ENCODE measurements at places on chromosomes 2 and 18.

GRCh38 chr2:99104006-99104405 lies 37.5 kb upstream of the C2orf15 start:
- H3K36me3 ChIP-seq: peaks cover 36% of the 10 kb centered on the region
- H3K4me3 ChIP-seq: no peak overlapping the region
- H3K27me3 ChIP-seq: peaks cover 4% of the 10 kb centered on the region
- H3K4me1 ChIP-seq: no peaks in the 10 kb centered on the region
- DNase-seq: no peak

GRCh38 chr2:37892436-37893114 lies 32.5 kb upstream of the RMDN2 start:
- no peak overlapping the region for H3K27ac ChIP-seq
- H3K27me3 ChIP-seq: peaks cover 7% of the 10 kb centered on the region
- no peaks in the 10 kb centered on the region for H3K36me3 ChIP-seq
- no peak for DNase-seq
- H3K4me1 ChIP-seq: peaks cover 23% of the 10 kb centered on the region
- no peak overlapping the region for H3K4me3 ChIP-seq

DNA sequence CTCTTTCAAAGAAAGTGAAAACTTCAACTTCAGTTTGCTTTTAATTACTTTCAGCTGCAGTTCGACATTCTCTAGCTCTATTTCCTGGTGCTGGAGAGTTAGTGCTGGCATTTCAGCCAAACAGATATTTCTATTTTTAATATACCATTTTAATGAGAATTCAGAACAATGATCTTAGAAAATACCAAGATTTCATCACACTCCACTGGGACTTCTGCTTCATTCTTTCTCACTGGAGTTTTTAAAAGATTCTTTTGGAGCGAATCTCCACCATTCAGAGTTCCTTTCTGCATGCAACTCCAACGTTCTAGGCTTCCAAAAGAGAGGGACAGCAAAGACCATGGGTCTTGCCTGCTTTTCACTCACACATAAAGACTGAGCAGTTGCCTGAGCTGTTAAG lies 94.2 kb downstream of the CABLES1 start:
- H3K27ac ChIP-seq: no peak overlapping the region
- H3K4me1 ChIP-seq: peaks cover 51% of the 10 kb centered on the region
- peaks cover 3% of the 10 kb centered on the region for H3K27me3 ChIP-seq

DNA sequence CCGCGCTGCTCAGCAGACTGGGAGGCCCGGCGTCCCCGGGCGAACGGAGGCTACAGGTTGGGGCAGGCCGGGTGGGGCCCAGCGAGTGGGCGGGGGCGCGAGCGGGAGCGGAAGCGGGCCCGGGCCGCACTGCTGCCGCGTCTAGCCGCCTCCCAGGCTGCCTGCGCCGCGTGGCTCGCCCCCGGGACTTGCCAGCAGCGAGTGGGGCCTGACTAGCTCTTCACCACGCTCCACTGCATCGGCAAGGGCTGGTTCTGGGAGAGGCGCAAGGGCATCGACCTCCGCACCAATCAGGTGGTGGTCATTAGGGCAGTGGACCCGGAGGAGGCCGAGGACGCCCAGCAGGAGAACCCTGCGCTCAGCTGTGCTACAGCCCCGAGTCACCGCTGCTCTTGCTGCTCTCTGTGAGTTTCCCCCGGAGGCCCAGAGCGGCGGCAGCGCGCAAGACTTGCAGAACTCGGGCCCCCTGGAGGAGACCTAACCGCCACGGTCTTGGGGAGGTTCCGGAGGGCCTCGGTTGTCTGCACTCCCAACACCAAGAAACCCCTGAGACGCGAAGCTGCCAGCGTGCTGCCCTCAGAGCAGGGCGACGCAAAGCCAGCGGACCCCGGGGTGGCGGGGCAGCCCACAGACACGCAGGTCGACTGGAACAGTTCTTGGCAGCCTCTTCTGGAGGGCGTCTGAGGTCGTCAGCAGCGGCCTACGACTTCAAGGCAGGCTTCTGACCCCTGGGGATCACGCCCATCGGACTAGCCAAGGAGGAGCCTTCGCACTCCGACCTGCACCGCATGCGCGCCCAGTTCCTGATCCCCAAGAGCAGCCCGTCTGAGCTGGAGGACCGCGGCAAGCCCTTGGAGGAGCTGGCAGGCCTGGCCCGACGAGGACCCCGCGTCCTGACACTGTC lies 27.2 kb upstream of the PTPN2 start:
- H3K27me3 ChIP-seq: peaks cover 6% of the 10 kb centered on the region
- no peak for DNase-seq
- H3K4me3 ChIP-seq: no peak overlapping the region
- peaks cover 7% of the 10 kb centered on the region for H3K4me1 ChIP-seq

- no peaks in the 10 kb centered on the region for H3K27me3 ChIP-seq
- no peak for DNase-seq
- H3K27ac ChIP-seq: no peak overlapping the region
Measured at GRCh38 chr2:61363580-61363979, 107.3 kb downstream of the USP34 start.

DNA sequence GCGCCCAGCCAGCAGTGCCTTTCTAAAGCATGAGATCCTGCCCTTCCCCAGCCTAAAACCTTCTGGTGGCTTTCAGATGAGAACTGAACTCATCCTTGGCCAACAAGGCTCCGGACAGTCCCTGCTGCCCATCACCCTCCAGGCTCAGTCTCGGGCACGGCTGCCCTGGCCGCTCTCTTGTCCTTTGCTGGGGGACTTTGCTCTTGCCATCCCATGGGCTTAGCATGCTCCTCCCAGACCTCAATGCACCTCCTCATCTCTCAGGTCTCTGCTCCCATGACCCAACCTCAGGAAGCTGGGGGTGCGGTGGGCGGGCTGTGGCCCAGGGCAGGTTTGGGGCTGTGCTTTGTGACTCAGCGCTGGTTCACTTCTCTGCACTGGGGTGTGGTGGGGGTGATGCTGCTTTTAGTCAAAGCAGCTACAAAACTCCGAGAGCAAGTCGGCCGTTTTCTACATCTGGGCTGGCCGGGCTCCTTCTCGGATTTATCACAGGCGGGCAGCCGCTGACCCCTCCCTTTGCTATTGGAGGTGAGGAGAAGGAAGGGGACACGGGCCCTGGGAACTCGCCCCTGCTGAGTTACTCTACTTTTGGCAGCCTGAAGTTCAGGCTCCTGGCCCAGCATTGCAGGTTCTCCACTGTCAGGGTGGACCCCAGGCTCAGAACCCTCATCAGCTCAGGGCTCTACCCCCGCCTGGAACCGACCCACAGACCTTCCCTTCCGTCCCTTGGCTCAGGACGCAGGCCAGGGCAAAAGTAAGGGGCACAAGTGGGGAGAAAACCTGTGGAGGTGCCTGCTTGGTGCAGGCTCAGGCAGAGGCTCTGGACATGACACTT lies 90.6 kb upstream of the TAF1B start:
- no peak overlapping the region for H3K27ac ChIP-seq
- H3K36me3 ChIP-seq: no peaks in the 10 kb centered on the region
- H3K4me3 ChIP-seq: peak overlapping the region; percentile 45

- DNase-seq: peak; percentile 28
- H3K27ac ChIP-seq: peak overlapping the region; percentile 98
- H3K4me1 ChIP-seq: peaks cover 61% of the 10 kb centered on the region
Measured at GRCh38 chr2:11499081-11499743, 33.3 kb upstream of the E2F6 start.

DNA sequence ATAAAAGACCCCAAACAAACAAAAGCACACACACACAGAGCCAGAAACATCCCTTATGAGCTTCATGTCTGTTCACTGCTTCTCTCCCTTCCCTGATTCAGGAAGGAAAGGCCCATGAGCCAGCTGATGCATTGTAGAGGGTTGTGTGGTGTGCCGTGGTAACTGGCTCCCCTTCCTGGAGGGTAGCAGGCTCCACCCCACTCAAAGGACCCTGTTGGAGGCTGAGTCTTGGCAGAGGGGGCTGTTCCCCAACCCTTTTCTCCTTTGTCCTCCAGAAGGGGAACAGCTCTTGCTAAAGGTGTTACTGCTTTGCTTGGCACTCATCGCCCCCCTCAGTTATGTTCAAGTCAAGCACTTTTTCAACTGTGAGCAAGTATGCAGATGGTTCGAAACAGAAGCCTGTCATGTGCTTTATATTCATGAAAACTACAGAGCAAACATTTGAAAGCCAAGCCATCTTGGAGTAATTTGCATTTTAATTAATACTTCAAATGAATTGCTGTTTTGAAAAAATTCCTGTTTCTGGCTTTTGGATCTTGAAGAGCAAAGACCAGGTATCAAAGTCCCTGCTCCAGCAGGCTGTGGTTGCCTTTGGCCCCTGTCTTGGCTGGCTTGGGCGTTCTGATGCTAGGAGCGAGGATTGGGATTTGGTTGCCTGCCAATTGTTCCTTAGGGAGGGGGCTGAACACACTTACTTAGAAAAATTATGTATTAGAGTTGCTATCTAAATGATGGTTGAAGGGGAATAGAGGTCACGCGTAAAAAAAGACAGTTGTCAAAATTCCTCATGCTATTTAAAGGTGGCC lies 267.8 kb downstream of the TSN start:
- DNase-seq: no peak
- no peak overlapping the region for H3K4me3 ChIP-seq
- no peaks in the 10 kb centered on the region for H3K36me3 ChIP-seq
- no peak overlapping the region for H3K27ac ChIP-seq
- H3K27me3 ChIP-seq: no peaks in the 10 kb centered on the region

- peaks cover 11% of the 10 kb centered on the region for H3K27me3 ChIP-seq
- no peak for DNase-seq
- H3K36me3 ChIP-seq: peaks cover 27% of the 10 kb centered on the region
- peaks cover 24% of the 10 kb centered on the region for H3K4me1 ChIP-seq
- H3K4me3 ChIP-seq: no peak overlapping the region
Measured at GRCh38 chr2:98891591-98891990, 44.4 kb downstream of the CRACDL start.

DNA sequence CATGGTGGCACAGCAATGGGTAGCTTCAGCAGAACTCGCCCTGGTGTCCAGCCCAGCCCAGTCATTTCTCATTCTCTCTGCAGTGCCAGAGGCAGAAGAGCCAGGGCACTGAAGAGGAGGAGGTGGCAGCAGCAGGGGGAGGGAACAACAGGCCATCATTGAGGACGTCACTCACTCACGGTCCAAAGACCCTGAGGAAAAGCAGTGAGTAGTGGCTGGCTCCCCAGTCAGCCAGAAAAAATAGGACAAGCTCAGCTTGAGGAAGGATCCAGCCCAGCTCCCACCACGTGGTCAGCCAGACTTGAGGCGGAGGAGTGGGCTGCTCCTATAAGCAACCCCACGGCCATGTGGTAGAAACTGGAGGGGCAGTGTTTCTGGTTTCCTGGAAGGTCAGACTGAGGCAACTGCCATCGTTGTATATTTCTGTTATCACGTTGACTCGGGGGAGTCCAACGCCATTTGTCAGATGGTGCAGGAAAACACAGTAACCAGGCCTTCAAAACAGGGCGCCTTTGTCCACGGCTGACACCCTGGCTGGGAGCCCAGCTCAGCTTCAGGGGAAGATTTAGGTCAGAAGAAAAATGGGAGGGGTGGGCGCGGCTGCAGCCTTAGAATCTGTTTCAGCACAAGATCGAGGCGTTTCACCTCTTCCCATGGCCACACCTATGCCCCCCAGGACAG lies 19.0 kb upstream of the TMEM247 start:
- no peak overlapping the region for H3K27ac ChIP-seq
- H3K36me3 ChIP-seq: no peaks in the 10 kb centered on the region
- DNase-seq: no peak
- H3K27me3 ChIP-seq: peaks cover 11% of the 10 kb centered on the region

DNA sequence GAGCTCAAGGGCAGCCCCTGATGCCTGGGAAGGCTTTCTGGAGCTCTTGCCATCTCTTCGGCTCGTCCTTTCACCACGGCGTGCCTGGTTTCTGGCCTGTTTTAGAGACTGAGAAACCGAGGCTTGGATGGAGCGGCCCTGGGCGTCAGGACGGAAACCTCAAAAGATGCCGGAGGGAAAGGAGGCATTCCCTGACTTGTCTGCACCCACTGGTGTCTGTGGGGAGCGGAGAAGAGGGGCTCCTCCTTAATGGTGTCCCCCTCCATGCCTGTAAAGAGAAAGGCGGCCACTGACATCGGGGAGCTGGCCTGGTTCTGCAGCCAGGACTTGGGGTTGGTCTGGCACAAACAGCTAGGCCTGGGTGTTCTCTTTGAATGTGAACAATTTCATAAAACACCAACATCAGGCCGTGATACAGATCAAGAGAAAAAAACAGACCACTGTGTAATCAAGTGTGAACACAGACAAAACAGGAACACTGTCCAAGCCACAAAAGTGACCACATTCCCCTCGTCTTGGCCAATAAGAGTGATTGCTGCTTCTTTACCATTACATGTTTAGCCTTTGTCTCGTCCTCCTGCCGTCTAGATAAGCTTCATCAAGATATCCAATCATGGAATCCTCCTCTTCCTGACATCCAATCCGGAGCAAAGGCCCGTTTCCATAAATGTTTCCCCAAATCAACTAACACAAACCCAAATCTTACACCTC lies 633 bp upstream of the ILKAP start:
- H3K36me3 ChIP-seq: peaks cover 9% of the 10 kb centered on the region
- peak overlapping the region; percentile 46 for H3K27ac ChIP-seq
- H3K4me1 ChIP-seq: peaks cover 30% of the 10 kb centered on the region
- no peaks in the 10 kb centered on the region for H3K27me3 ChIP-seq
- peak overlapping the region; percentile 80 for H3K4me3 ChIP-seq
- DNase-seq: no peak

DNA sequence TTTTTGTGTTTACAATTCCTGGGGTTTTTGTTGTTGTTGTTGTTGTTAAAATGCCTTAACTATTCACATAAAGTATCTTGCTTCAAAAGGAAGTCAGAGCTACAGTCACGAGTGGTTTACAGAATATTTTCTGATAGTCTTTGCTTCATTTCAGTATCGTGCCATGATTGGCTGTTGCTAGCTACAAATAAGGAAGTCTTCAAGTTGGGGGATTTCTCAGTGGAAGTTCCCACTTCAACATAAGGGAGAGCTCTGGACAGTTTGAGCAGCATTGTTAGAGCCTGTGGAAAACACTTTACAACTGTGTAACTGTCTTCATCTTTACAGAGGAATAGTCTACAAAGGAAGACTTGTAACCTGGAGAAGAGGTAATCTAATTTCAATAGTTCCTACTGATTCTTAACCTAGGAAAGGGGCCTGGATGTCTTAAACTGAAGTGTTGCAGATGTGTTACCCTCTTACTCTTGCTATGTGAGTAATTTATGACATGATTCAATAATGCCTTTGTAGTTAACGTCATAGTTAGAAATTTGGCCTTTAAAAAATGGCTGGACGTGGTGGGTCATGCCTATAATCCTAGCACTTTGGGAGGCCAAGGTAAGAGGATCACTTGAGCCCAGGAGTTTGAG lies 23.4 kb upstream of the TANK start:
- H3K4me1 ChIP-seq: peaks cover 29% of the 10 kb centered on the region
- no peaks in the 10 kb centered on the region for H3K36me3 ChIP-seq
- DNase-seq: no peak
- H3K27ac ChIP-seq: peak overlapping the region; percentile 67
- H3K27me3 ChIP-seq: no peaks in the 10 kb centered on the region

GRCh38 chr2:228017784-228018183 lies 146.4 kb downstream of the DAW1 start:
- H3K4me3 ChIP-seq: no peak overlapping the region
- H3K27me3 ChIP-seq: no peaks in the 10 kb centered on the region
- H3K36me3 ChIP-seq: no peaks in the 10 kb centered on the region
- peaks cover 5% of the 10 kb centered on the region for H3K4me1 ChIP-seq
- peak overlapping the region; percentile 34 for H3K27ac ChIP-seq
- no peak for DNase-seq

DNA sequence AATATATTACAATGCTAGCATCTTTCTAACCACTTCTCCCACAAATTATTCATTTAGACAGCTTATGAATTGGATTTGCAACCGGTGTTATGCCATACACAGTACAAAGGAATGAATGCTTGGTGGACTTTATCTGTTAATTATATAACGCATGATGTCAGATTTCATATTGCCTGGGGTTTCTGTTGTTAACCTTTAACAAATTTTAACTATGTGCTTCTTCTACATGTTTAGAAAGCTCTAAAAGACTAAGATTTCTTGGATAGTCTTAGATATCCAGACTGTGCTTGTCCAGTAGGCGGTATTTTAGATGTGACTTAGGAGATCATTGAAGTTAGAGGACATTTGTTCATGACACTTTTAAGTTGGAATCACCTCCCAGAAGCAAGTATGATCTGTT lies 976.3 kb downstream of the TMEM182 start:
- no peaks in the 10 kb centered on the region for H3K36me3 ChIP-seq
- no peak overlapping the region for H3K4me3 ChIP-seq
- no peak overlapping the region for H3K27ac ChIP-seq
